ENCODE measurements at places on chromosomes 13 and 19.

DNA sequence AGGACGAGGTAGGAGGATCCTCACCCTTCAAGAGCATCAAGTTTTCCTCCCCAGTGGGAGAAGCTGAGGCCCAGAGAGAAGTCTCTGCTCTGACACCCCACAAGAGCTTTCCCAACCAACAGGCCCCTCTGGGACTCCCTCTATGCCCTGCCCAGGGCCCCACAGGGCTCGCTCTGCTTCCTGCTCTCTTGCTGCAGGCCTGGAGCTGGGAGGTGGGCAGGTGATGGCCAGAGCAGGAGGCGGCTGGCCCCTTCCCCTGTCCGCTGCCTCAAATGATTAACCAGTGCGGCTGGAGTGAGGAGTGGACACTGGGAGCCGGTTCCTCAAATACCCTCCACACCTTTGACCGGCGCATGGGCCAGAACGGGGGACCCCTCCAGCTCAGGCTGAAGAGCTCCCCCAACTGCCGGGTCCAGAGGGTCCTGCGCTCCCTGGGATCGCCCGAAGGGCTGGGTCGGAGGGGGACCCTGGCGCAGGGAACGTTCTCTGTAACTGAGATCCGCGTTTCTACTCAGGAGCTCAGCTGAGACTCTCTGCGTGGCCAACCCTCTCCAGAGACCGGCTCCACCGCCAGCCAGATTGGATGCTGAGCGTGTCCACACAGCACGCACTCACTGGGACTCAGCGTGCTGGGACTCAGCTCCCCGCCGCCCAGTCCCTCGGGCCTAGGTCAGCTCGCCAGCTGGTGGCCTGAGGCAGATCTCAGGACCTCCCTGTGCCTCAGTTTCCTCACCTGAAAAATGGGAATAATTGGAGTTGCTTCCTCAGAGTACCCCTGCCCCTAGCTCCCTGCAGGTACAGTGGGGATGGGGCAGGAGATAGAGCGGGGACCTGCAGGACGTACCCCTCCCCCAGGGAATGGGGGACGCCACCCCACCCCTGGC is 6.7 kb upstream of the ONECUT3 start:
- no peak for DNase-seq

GRCh38 chr19:31127134-31127967 is 221.9 kb downstream of the TSHZ3 start:
- no peak for DNase-seq

- no peak for DNase-seq
These were observed 10.9 kb downstream of the FREM2 start for GRCh38 chr13:38697628-38698333.

- no peak for DNase-seq
These were observed 213.8 kb downstream of the KCTD12 start for GRCh38 chr13:76672420-76672819.

GRCh38 chr13:48808683-48809082 is 155.0 kb downstream of the CYSLTR2 start:
- no peak for DNase-seq

GRCh38 chr13:97344265-97345175 is 89.4 kb upstream of the RAP2A start:
- DNase-seq, result peak; percentile 32

GRCh38 chr13:48068036-48068435 is 26.9 kb downstream of the MED4 start:
- DNase-seq, result no peak

DNA sequence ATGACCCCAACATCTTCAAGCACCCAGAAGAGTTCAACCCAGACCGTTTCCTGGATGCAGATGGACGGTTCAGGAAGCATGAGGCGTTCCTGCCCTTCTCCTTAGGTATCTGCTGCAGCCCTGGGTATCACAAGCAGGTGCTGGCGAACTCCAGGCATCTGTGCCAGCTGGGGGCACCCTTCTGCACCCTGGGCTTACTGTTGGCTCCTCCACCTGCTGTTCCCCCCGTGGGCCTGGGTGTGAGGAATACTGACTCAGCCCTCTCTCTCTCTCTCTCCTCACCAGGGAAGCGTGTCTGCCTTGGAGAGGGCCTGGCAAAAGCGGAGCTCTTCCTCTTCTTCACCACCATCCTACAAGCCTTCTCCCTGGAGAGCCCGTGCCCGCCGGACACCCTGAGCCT is 13.0 kb downstream of the CYP2S1 start:
- DNase-seq, result no peak

GRCh38 chr19:34254046-34254697 is at the start of gene GARRE1:
GARRE1 (plus strand) TSS chr19:34254554; CDS start chr19:34300474, 45,920 bp downstream.
- peak; percentile 84 for DNase-seq

DNA sequence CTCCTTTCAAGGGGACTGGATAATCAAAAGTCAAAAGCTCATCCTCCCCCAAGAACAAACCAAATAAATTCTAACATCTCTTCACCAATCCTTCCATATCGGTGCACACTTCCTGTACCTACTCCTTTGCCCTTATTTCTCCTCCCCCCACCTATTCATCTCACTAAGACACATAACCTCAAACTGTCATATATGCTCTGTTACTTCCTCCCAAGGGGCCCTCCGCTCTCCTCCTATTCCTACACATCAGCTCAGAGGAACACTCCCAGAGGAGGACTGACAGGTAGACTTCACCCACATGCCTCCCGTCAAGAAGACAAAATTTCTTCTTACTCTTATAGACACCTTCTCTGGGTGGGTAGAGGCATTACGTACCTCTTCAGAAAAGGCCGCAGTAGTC is 48.1 kb downstream of the ZNF93 start:
- DNase-seq, result no peak

- DNase-seq, result no peak
These were observed 16.3 kb downstream of the TLE2 start for GRCh38 chr19:3012621-3013262.

GRCh38 chr19:35269438-35270117 is 816 bp downstream of the USF2 start:
- peak; percentile 76 for DNase-seq

GRCh38 chr19:17951157-17951989 is 15.5 kb upstream of the KCNN1 start:
- no peak for DNase-seq

DNA sequence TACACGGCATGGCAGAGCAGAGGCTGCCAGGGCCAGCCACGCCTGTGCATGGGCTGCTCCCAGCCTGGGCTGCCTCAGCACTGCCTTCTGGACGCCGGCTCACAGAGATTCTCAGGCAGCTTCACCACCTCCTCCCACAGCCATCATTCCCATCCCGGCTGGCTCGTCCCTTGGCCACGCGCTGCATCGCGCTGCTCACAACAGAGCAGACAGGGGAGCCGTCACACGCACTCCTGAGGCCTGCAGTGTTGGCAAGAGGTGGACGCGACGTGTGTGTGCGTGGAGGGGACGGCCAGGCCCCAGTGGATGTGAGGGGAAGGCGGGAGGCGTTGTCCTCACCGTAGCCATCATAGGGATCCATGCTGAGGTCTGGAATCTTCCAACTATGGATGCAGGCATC is 7.6 kb upstream of the PRKD2 start:
- DNase-seq, result no peak

- no peak for DNase-seq
These were observed 6.2 kb downstream of the ACOD1 start for GRCh38 chr13:76954538-76954937.

Measured in neuronal stem cell (in vitro differentiated cells).